ENCODE measurements at places on chromosomes 5 and 9.

- DNase-seq, result no peak
Measured at GRCh38 chr5:96835791-96836191, 28.0 kb upstream of the ERAP1 start.

DNA sequence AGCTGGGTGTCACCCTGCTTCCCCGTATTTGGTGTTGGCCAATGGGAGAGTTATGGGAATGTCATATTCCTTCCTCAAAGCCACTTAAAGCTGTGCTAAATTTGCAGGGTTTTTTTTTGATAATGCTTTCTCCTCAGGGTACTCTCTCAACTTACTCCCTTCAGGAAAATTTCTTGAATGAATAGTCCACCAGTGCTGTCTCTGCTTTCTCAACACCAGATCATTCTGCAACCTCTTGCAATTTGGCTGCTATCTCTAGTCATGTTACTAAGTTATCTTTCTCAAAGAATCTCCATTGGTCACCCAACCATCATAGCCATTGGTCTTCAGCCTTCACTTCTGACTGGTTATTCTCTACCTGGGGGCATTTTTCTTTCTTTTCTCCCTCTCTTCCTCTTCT is 13.4 kb upstream of the TNFAIP8 start:
- no peak for DNase-seq

- DNase-seq, result no peak
Measured at GRCh38 chr9:75147638-75148037, 59.3 kb downstream of the OSTF1 start.

DNA sequence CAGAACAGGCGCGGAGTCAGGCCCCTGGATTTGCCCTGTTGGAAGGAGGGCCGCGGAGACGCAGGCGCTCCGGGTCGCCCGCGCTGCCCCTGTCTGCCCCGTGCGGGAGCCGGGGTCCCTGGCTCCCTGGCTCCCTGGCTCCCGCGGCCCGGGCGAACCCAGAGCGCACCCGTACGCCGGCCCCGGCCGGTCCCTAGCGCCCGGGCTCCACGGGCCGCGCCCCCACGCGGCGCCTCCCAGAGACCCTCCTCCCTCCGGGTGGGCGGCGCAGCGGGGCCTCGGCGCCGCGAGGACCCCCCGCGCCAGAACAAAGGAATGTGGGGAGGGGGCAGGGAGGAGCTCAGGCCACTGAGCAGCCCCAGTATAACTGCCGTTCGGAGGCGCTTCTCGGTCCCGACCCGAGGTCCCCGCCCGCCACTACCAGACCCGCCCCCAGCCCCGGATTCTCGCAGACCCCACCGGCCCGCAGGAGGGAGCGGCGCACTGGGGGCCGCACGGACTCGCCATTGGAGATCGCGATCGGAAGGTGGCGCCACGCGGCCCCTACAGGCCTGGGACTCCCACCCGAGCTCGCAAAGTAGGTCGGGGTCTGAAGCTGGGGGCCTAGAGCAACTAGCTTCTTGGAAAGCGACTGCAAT is 2.4 kb downstream of the NFIL3 start:
- no peak for DNase-seq

DNA sequence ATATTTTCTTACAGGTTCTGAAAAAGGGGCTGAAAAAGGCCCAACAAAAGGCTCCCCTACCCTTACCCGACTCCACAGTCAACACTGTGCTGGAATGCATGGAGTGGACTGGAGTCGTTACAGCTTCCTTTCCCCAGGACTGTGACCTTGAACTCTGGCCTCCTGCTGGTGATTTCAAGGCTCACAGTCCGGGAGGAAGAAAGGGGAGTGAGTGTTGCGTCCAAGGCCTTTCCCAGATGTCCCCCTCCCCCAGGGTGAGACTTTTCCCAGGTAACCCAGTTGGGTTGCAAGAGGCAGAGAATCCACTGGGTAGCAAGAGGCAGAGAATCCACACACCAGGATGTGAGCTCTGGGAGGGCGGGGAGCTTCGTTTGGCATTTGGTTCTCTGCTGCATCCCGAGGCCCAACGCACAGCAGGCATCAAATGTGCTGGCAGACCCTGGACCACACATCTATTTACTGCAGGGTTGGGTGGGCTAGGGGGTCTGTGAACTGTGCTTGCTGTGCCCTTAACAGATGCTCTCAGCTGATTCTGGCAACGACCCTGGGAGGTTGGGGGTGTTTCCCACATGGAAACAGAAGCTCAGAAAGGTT is 37.5 kb downstream of the FABP6 start:
- no peak for DNase-seq

GRCh38 chr5:157306692-157307471 is 41.0 kb downstream of the CYFIP2 start:
- DNase-seq, result no peak

GRCh38 chr9:89598926-89599325 is 5.9 kb upstream of the GADD45G start:
- no peak for DNase-seq

GRCh38 chr9:16871336-16872151 is 1.1 kb upstream of the BNC2 start:
- DNase-seq, result peak; percentile 47

- DNase-seq, result no peak
Measured at GRCh38 chr9:69740872-69741505, 18.8 kb downstream of the PTAR1 start.

DNA sequence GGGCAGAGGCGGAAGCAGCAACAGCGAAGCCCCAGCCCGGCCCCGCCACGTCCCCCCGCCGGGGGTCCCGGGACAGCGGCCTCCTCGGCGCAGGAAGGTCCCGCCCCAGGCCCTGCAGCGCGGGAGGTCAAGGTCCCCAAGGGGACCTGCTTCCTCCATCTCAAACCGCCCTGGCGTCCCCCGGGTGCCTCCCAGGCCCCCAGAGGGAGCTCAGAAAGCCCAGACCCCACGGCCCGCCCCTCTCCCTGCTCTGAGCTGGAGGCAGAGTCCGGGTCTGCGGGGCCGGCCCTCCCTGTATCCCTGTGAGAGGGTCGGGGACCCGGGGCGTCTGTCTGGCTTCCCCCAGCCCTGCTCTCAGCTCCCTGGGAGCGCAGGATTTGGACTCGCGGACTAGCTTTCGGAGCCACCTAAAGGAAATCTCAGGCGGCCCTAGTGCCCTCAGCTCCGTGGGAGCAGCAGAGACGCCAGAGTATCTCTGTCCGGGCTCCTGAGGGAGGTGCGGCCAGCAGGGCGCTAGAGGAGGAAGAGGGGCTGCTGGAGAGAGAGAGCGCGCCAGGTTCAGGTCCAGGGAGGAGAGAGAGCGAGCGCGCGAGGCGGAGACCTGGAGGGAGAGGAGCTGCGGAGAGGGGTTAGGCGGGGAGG is 30.7 kb downstream of the EXOC3 start:
- peak; percentile 60 for DNase-seq

DNA sequence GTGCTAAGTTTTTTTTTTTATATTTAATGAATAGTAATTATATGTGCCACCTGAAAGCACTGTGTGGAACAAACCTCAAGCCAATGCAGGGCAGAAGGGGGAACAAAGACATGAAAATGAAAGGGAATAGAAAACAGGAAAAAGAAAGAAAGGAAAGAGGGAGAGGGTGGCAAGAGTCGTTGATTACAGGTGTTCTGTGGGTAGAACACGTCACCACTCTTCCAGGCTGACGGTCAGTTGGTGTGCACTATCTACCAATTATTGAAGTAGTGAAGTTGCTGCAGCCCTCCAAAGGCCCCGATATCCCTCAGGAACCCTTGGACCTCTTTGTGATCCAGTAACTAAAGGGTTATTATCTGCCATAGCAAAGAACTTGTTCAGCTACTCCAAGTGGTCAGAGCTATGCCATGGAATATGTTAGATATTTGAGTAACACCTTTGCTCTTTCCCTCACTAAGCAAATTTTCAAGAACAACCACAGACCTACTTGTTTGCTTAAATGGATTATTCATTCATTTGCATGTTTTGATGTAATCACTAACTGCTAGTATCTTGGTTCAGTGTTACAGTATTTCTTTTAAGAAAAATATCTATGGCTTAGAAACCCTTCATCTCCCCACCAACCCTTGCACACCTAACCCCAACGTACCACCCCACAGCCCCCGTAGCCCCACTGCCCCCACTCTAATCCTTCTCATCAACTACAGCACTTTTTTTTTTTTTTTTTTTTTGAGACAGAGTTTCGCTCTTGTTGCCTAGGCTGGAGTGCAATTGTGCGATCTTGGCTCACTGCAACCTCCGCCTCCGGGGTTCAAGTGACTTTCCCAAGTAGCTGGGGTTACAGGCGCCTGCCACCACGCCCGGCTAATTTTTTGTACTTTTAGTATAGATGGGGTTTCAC is 31.3 kb downstream of the FYB1 start:
- peak; percentile 28 for DNase-seq

DNA sequence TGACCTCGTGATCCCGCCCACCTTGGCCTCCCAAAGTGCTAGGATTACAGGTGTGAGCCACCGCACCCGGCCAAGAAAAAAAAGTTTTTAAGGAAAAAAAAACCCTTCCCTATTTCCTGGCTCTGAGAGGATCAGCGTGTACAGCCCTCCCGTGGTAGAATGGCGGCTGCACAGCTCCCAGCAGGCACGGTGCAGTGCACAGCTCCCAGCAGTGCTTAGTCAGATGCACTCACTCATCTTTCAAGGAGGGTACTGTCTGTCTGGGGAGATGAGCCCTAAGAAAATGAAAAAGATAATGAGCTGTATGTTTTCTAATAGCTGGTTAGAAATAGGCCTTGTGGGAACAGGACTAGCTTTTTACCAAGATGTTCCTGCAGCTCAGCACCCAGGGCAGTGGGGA is 36.7 kb upstream of the SLC2A8 start:
- DNase-seq, result no peak

- peak; percentile 43 for DNase-seq
Measured at GRCh38 chr9:34628656-34629490, at the start of gene ARID3C. TSS of gene ARID3C (minus strand) at chr9:34629066. CDS start at chr9:34628014, 1,052 bp downstream.

GRCh38 chr5:146059460-146060220 is 45.7 kb downstream of the PLAC8L1 start:
- DNase-seq, result no peak

DNA sequence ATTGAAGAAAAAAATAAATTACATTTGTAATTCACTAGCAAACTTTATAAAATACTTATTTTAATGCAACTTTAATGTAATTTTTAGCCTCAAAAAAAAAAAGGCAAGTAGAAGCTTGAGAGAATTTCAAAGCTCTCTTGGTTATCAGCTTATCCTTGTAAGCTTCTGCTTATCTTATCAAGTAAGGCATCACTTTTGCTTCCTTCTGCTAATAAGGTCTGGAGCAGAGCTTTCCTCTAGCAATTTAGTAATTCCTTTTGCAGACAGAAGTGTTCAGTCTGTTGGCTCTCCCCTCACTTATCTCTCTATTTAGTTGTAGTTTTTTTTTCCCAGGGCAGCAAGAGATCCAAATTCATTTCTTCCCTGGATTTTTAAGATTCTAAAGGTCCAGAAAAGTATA is 525.0 kb downstream of the ISL1 start:
- DNase-seq, result no peak

- no peak for DNase-seq
Measured at GRCh38 chr5:178595750-178596149, 5.6 kb upstream of the COL23A1 start.

- no peak for DNase-seq
Measured at GRCh38 chr9:110136802-110137201, 71.2 kb downstream of the C9orf152 start.

GRCh38 chr5:91072881-91073280 is 310.2 kb downstream of the ARRDC3 start:
- peak; percentile 39 for DNase-seq

DNA sequence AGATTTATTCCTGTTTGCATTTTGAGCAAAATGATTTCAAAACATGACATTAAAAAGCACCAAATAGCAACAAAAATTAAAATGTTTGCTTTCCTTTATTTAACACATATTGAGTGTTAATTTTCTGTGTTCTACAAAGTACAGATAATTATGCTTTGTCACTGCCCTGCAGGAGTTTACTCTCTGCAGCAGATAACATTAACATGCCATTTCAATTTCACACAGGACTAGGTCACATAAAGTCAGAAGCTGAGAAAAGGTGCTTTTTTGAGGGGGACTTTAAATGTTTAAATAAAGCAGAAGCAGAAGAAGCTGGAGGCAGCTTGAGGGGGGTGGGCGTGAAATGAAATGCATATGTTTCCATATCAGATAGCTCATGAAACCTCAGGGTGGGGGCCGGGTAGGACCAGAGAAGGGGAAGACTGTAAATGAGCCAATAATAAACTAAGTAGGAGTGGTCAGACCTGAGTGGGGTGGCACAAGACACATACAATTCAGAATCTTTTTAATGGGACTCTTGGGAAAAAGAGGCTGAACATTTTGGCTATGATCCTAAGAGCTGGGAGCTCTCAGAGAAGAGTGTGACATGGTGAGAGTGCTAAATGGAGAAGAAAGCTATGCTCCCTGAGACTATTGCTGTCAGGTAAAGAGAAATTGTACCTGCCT is 387.5 kb downstream of the FAM170A start:
- no peak for DNase-seq

DNA sequence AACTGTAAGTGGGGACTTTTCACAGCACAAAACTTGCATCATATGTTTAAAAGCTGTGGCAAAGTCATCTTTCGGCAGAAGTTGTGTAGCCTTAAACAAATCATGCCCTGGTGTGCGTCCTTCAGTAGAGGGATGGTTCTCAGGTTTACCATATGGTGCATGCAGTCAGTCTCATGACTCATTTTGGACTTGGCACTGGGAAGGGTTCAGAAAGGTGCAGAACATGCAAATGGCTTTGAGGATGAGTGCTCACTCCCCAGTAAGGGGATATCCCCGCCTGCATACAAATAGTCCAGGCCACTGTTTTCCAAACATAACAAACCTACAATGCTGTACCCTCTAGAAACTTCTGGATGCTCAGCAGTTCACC is 260.3 kb downstream of the NDUFS4 start:
- DNase-seq, result no peak

DNA sequence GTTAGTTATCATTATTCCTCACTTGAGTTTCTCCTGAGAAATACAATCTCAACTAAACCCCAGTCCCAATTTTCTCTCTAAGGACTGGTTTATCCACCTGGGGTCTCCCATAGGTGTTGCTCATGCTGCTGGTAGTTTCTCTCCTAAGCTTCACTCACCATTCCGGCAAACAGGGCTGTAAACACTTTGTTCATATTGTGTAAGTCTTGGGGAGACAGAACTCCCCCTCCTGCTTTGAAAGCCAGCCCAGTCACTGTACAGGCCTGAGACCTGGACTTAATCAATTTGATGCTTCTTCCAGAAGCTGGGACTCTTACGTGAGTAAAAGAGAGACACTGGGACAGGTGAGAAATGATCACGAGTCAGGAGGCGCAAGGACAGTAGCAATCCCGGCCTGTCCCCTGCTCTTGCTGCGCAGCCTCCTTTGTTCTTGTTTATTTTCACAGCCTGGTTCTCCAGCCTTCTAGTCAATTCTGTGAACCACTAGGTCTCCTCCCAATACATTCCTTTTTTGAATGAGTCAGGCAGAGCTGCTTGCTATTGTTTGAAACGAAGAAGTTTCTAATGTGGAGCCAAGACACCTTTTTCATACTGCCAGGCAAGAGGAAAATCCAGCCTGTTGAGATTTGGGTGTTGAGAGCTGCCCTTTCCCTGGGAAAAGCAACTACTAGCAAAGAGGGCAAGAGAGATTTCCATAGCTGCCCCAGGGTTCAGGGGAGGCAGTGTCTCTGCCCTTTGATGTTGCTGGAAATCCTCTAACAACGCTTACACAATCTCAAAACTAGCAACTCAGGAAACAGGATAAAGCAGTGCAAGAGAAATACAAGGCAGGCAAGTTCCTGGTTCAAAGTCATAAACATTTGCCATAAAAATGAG is 9.2 kb upstream of the SHROOM1 start:
- peak; percentile 73 for DNase-seq
